ENCODE measurements at places on chromosomes 7 and 10.

DNA sequence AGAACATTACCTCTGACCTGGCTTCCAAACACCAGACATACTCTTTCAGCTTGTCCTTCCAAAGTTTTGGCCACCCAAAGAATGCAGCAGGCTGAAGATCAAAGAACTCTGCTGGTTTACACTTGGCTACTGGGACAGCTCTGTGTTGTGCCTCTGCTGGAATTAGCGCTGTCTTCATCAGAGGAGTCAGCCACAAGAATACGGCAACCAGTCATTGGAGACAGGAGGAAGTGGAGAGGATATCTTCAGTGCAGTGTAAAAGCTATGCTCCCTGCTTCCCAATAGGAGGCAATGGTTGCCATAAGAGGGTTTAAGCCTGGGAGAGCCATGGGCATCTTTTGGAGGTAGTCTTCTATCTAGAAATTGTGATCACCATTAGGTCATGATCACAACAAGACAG, 126.7 kb upstream of the WNT16 start:
- no peak for DNase-seq

DNA sequence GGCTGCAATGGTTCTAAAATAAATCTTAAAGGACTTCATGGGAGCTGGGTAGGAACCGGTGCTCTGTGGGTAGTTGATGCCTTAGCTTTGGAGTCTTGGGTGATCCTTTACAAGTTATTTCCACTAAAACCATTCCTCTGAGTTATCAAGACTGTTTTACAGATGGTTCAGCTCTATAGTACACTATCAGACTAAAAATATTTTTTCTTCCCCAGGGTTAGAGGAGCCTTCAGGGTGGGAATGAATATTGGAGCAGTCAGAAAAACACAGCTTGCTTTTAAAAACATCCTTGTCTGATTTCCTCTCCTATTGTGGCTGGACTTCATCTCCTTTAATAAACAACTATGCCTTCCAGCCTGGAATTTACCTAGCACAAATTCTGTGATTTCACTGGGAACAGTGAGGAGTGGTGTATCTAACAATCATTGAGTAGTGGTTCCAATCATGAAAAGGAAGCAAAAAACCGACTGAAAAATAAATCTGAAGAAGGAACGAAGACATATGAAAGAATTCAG, 102.6 kb upstream of the AFAP1L2 start:
- no peak for DNase-seq

GRCh38 chr10:44310762-44311562, 73.9 kb downstream of the CXCL12 start:
- DNase-seq, result peak; percentile 56

DNA sequence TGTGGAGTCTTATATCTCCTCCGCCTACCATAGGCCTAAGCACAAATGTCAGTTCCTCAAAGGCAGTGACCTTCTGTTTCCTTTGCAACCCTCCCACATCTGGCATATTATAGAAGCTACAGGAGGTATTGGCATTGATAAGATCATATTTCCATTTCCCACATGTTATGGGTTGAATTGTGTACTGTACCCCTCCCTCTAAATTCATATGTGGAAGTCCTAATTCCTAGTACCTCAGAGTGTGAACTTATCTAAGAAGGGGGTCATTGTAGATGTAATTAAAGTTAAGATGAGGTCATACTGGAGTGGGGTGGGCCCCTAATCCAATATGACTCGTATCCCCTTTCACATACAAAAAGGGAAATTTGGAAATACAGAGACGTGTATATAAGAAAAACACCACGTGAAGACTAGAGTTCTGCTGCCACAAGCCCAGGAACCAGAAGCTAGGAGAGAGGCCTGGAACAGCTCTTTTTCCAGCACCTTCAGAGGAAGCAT, 6.1 kb upstream of the LAMB4 start:
- DNase-seq, result no peak

- DNase-seq, result no peak
Observed at GRCh38 chr7:14761510-14762296, 140.8 kb downstream of the DGKB start.

GRCh38 chr7:45690762-45691150, 116.6 kb downstream of the ADCY1 start:
- no peak for DNase-seq

DNA sequence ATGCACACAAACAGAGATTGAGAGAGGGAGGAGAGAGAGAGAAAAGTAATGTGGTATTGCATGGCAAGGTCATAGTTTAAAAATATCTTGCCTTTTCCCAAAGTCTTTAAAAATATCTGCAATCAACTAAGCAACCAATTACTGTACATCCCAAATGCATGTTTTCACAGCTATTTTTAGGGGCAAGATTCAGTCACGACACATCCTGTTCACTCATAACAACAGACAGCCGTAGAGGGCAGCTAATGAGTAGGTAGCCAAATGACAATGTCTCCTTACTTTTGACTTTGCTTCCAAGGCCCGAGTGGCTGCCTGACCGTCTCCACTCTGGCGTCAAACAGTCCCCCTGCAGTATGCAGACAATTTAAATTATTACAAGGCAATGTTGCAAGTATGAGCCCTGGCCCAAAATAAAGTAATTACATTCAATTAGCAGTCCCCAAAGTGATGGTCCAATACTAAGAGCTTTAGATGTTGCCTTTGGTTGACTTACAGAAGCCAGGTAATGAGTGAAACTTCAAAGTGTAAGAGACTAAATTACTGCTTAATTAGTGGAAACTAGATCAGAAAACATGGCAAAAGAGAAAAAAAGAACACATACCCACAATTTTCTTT, 162.9 kb downstream of the MBL2 start:
- DNase-seq, result no peak

DNA sequence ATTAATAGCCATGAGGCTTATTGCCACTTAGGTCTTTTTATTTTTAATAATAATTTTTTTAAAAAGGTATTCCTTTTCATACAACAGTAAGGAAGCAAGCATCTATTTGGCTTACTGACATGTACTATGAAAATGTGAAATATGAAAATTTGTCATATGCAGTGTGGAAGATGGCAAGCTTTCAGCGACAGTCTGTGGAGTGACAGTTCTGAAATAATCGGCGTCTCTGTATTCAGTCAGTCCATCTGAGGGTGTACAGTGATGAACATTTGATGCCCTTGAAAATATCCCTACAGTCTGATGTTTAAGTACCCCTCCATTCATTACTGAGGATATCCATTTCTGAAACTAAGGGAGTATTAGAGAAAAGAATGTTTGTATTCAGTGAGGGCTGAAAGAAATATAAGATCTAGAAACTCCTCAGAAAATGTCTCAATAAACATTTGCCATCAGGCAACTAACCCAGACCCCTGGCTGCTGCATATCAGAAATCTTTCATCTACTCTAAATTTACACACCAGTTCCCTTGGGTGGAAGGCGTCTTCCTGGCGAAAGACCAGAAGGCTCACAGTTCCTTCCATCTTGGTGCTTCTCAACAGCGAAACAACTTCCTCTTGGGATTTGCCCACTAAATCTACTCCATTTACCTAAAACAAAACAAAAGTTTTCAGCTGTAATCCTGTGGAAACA, 440.6 kb downstream of the PARD3 start:
- DNase-seq, result no peak

GRCh38 chr10:97230146-97230545, 44.4 kb upstream of the SLIT1 start:
- DNase-seq, result no peak

- DNase-seq, result no peak
Observed at GRCh38 chr7:150367677-150368095, 936 bp upstream of the REPIN1 start.

GRCh38 chr7:27254625-27255024, 12.0 kb downstream of the EVX1 start:
- no peak for DNase-seq

- no peak for DNase-seq
Observed at GRCh38 chr10:82736305-82736704, 861.3 kb downstream of the NRG3 start.

DNA sequence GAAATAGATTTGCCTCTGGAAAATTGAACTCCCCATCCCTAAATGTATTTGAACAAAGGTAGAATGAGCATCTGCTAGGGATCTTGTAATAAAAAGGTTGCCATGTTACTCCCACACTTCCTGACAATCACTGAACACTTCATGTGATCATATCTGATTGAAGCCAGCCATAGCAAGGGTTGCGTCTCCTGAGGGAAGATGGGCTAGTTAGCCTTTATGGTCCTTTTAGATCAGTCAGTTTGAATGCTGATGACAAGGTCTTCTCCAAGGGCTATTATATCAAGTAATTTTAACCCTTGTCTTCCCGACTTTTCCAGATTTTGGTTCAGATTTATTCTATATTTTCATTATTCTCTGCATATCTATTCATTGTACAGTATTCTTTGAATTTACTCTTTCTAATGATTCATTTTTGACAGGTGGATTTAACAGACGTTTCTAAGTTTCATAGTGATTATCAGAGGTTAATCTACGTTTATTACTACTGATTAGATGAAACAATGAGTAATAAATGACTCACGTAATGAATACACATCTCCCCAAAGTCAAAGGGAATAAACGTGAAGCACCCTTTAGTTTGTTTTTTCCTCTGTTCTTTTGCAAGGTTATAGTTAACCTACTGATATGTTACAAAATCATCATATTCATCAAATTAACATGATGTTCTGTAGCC, 28.1 kb downstream of the CSGALNACT2 start:
- DNase-seq, result no peak

DNA sequence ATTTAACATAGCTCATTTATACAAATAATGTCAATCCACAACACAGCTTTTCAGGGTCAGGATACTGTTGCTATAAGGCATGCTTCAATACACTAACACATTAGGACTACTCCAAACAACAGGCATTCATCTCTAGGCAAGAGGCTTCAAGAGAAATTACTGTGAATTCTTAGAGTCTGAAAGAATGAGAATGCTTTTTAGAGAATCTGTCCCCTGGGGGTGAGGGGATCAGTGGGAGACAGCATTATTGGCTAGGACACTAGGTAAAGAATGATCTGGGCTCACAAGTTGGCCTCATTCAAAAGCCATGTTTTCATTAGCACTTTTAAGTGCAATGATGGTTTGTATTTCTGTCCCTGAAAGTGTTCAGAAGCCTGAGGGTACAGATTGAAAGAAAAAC, 132.6 kb downstream of the SEMA3D start:
- DNase-seq, result no peak

DNA sequence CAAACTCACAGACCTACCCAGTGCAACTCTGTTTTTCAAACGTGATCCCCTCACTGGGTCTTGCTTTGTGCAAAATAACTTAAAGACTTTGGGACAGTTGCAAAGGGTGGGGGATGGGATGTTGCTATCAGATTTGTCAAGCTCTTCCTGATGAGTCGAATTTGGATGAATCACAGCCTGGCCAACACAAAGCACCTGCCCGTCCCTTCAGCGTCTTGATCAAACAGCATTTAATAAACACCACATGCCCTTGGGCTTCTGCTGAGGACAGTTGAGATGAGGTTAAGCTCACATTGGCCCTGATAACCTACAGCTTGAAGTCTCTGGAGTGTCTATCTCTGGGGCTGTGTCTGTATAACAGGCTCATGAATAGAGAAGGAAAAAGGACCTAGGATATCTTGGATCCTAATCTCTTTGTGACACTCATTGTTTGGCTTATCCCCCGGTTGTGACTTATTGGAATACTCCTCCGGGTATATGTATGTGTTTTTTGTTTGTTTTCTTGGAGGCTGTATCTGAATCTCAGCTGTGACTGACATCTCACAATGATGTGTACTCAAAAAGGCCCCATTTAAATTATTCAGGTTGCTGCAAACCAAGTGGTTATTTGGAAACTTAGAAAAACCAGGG, 132.6 kb upstream of the NAMPT start:
- no peak for DNase-seq

DNA sequence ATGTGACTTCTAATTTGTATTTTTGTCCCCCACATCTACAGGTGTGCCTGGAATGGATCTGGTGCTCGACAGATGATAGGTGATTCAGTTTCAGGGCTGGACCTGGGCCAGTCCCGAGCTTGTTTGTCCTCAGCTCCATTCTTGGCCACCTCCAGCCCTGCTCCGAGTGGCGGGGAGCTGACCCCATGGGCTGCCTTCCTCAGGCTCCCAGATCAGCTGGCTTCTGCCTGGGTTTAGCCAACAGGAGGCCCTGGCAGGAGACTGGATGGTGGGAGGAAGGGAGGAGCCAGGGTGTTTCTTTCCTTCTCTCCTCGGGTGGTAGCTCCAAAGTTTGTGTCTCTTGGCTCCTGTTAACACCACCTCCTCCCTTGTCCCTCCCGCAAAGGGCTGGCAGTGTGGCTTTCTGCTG, 75.2 kb downstream of the CDH23 start:
- DNase-seq, result no peak

DNA sequence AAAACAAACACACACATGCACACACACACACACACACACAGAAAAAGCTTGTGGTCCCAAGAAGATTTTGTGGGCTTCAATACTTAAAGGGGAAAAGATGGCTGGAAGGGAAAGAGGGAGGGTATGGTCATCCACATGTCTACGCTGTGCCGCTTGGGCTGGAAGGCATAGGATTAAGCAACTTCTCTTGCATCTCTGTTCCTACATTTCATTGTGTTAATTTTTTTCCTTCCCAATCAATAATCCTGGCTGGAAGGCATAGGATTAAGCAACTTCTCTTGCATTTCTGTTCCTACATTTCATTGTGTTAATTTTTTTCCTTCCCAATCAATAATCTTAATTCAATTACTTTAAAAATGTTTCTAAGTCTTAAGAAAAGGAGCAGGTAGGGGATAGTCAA, 30.6 kb downstream of the C10orf120 start:
- no peak for DNase-seq

All from ACHN (cell line).